ENCODE measurements at places on chromosomes 2 and 18.
A peak's percentile ranks its signal among the peaks of the same experiment; 100 is the strongest.

DNA sequence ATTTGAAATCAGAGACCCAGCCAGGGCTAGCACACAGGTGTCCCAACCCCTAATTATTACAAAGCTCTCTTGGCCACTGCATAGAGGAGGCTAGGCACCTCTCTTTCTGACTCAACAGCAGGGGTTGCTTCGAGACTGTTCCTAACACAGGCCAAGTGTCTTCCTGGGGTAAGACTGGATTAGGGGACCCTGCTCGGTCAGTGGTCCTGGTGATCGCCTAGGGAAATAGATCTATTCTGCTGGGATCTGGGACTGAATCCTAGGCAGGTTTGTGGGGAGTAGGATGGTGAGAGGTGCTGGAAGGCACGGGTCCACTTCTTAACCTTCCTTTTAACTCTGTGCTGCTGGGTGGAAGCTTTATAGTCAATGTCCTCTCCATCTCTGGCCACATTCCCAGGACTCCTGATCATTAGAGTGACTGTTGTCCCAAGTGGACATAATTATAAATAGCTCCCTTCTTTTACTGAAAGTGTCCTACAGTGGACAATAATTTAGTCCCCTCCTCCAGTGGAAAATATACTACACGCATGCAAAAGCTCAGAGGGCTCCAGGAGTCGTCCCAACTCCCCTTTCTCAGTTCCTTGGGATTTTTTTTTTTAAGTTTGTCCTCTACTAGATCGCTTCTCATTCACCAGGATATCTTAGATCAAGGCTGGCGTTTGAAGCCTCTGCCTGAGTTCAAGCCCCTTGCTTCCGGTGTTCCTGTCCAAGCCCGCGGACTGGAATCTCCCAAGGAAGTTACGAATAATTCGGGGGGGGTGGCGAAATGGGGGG lies 1.3 kb upstream of the TRIB2 start:
- DNase-seq = no peak
- no peaks in the 10 kb centered on the region for H3K36me3 ChIP-seq
- H3K4me3 ChIP-seq = peak overlapping the region; percentile 79
- no peaks in the 10 kb centered on the region for H3K27me3 ChIP-seq
- no peaks in the 10 kb centered on the region for H3K4me1 ChIP-seq
- no peak overlapping the region for H3K27ac ChIP-seq

GRCh38 chr2:167862296-167862695 lies 385.1 kb downstream of the STK39 start:
- no peaks in the 10 kb centered on the region for H3K36me3 ChIP-seq
- H3K27ac ChIP-seq = no peak overlapping the region
- H3K4me3 ChIP-seq = no peak overlapping the region
- DNase-seq = no peak

DNA sequence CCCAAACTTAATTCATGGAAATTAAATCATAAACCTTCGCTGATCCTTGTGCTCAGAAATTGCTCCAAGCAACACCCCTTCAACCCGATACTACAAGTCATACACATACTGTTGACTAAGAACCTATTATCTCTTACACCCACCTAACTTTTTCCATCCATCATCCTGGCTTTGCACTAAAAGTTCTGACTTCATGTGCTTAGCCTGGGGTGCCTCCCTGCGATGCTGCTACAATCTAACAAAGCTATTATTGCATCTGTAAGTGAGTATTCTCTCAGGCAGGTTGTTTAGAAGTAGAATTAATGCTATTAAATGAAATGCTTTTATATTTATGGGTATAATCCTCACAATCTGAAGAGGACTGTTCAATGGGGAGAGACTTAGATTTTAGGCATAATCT lies 619.8 kb downstream of the CCDC85A start:
- H3K36me3 ChIP-seq = no peaks in the 10 kb centered on the region
- no peaks in the 10 kb centered on the region for H3K4me1 ChIP-seq
- DNase-seq = no peak
- no peak overlapping the region for H3K27ac ChIP-seq
- no peak overlapping the region for H3K4me3 ChIP-seq

GRCh38 chr2:95287806-95288205 lies 9.3 kb upstream of the KCNIP3 start:
- no peak for DNase-seq
- no peak overlapping the region for H3K27ac ChIP-seq
- H3K4me1 ChIP-seq = no peaks in the 10 kb centered on the region

DNA sequence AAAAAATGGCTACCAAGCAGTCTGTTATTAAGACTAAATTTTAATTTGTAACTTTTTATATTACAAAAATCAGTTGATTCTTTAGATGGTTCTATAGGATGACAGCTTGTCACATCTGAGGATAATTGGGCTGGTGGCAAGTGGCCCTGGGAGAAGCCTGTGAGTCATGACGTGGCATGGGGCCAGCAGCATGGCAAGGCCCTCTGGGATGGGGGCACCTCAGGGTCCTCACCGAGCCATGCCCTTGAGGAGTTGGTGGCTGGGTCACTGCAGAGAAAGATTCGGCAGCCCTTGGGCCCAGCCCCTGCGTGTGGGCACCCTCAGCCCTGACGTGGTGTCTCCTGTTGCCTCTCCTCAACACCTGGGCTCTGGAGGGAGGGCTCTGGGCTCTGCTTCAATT lies 49.7 kb downstream of the STK25 start:
- no peaks in the 10 kb centered on the region for H3K4me1 ChIP-seq

DNA sequence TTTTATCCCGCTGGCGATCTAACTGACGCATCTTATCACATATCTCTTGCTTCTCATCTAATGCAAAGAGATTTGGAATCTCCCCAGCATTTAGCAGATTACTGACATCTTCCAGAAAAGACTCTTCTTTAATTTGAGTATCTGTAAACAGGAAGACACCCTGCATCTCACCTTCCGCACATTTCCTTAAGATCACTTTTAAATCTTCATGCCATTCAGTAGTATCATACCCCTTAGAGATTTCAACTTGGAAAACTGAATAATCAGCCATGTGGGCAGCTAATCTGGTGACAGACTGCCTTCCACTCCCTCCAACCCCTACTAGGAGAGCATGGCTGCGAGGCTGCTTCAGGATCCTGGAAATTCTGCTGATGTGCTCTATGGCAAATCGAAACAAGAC lies 204.3 kb downstream of the DNAH7 start:
- no peak for DNase-seq
